Ascending aorta (tissue), 2 donors: ENCODE measurements at places on chromosomes 5 and 9.

GRCh38 chr9:4113711-4114110 lies 186.2 kb downstream of the GLIS3 start:
- DNase-seq = no peak

- DNase-seq = no peak
Measured at GRCh38 chr9:9557804-9558334, 1054.9 kb downstream of the PTPRD start.

- DNase-seq = peak; percentile 85
Measured at GRCh38 chr9:129496473-129497004, 124.4 kb downstream of the C9orf50 start.

DNA sequence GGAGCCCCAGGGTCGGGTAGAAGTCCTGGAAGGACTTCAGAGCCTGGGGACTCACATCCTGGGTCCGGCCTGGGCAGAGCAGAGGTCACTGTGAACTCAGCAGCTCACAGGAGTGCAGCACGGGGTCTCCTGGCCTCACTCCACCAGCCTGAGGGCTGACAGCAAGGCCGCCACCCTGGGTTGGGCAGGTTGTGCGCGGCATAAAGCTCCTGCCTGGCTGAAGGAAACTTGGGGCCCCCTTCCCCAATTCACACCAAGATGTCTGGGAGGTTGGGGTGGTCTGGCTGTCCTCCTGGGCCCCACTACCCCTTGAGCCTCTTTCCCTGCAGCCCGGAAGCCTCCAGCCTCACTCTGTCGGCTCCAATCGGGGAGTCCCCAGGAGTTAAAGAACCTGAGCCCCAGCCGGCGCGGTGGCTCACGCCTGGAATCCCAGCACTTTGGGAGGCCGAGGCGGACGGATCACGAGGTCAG lies 2.1 kb downstream of the LCN15 start:
- DNase-seq = no peak

- DNase-seq = no peak
Measured at GRCh38 chr5:26339576-26339975, 698.8 kb downstream of the CDH9 start.

DNA sequence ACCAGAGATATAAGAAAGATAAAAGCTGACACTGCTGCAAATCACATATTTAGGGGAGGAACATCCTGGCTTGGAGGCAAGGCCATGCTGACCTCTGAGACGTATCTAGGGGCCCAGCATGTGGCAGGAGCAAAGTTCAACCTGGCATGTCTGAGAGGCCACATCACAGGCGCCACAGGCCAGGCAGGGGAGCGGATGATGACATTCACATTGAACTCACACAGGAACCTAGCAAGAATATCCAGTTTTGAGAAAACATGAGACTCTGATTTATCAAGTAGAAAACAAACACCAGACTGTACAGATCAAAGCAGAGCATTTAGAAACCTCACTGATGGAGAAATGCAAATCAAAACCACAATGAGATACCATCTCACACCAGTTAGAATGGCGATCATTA lies 64.2 kb upstream of the STK32A start:
- no peak for DNase-seq

GRCh38 chr5:7405277-7405676 lies 9.3 kb downstream of the ADCY2 start:
- DNase-seq = no peak

- DNase-seq = no peak
Measured at GRCh38 chr9:37582548-37583157, 6.5 kb upstream of the FBXO10 start.

DNA sequence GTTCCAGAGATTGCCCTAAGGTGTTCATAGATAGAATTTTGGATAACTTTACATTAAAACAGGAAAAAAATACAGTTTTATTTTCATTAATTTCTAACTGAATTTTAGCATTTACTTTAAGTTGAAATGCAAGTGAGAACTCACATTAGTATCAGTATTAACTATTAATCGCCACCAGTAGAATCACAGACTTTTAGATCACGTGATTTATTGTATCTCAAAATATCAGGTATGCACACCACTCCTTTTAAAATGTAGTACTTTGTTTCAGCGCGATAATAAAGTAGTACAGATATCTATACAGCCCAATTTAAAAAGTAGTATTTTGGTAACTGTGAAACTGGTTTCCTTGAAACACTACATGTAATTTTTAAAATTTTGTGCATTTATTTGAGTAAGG lies 978.7 kb downstream of the DNAH5 start:
- DNase-seq = no peak

- DNase-seq = no peak
Measured at GRCh38 chr5:9623661-9624060, 6.5 kb downstream of the TAS2R1 start.

DNA sequence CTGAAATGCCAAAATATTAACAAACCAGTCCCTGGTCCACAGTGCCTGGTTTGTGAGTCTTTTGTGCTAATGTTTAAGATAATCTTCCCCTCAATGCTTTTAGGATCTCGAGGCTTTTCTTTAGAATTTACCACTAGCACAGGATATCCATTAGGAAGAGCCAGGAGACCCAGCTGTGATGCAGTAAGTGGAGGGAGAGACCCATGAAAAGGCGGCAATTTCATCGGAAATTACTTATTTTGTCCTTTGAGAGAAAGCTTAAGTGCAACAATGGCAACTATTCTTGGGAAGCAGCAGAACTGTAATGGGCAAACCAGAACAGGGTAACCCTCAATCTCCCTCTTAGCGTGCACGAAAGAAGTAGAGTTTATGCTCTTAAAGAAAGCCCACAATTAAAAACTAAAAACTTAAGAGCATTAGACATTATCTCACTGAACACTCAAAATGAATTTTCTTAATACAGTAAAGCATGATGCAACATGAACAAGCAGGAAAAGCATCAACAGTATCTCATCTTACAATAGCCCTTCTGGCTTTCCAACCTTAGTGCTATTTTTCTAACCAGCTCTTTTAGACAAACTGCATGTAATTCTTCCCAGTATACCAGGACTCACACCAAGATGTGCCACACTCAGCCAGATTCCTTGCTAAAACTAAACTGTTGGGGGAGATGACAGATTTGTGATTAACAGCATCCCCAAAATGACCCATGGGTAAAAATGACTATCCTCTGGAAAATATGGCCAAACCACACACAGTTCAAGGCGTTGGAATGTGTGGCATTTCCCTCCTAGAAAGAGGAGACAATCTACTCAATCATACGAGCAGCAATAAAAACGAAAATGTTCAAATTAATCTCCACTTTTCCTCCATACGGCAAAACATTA lies 36.4 kb downstream of the PWWP2A start:
- no peak for DNase-seq

- DNase-seq = no peak
Measured at GRCh38 chr9:8917956-8918739, 1118.6 kb upstream of the DMAC1 start.

GRCh38 chr9:114470121-114470520 lies 35.2 kb downstream of the WHRN start:
- peak; percentile 13 for DNase-seq

- no peak for DNase-seq
Measured at GRCh38 chr5:132289097-132289496, 5.1 kb upstream of the SLC22A4 start.

- no peak for DNase-seq
Measured at GRCh38 chr5:148776780-148777179, 49.6 kb upstream of the ADRB2 start.

- no peak for DNase-seq
Measured at GRCh38 chr5:175378444-175379028, 65.4 kb downstream of the DRD1 start.

- no peak for DNase-seq
Measured at GRCh38 chr9:108275906-108276305, 579.9 kb downstream of the ACTL7B start.

DNA sequence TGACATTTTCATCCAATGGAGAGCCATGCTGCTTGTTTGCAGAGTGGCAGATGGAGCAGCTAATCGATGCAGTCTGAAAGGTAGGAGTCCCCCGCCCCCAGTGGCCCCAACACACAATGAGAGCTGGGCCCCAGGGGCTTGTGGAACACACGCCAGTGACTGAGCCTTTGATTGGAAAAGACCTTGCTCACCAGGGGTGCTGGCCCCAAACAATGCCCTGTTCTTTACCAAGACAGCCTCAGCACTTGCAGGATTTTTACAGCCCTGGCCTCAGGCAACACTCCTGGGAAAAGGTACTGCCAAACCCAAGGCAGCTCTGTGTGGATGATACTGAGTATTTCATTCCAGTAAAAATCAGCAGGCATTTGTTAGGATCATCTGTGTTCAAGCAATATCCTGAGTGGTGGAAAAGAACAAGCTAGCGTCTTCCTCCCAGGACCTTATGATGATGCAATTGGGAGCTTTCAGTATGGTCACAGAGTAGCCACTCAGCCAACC lies 276.8 kb upstream of the CLINT1 start:
- DNase-seq = no peak

- DNase-seq = no peak
Measured at GRCh38 chr5:89878140-89879132, 531.1 kb downstream of the CETN3 start.

DNA sequence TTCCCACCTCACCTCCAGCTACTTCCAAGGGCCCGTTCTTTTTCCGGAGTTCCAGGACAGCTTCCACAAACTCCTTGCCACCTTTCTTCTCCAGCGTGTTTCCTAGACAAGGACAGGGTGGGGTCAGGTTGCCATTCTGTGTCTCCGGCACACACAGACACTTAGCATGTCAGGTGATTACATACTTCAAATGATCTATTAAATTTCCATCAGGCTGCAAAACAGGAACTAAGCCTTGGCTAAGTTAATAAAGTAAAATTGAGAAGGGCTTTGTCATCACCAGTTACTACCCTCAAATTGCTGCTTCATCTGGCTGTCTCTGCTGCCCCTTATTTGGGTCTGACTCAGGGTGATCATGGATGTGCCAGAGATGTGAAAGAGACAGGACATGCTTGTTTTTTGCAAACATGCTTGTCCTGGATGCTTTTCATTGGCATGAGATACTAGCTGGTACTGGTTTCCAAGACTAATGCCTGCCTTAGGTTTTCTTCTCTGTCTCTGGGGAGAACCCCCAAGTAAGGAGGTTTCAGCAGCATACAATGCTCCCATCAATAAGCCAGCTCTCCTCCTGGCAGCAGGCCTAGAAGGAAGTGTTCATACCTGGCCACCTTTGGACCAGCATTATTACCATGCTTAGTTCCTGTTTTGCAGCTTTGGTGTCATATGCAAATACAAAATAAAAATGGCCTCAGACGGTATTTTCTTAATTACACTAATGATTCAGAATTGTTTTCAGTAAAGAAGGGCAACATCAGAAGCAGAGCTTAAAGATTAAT lies 52.9 kb downstream of the MACROH2A1 start:
- no peak for DNase-seq

- DNase-seq = no peak
Measured at GRCh38 chr5:32869216-32869615, 158.1 kb downstream of the NPR3 start.
